Activated T-cell treated with anti-CD3 and anti-CD28 coated beads, Interleukin-2, amount 50 U/mL, for 24 hours (primary cell): ENCODE measurements at places on chromosomes 3 and 15.

- DNase-seq, result no peak
Measured at GRCh38 chr3:38829404-38829803, 13.4 kb upstream of the SCN10A start.

GRCh38 chr3:195352895-195353488 lies 82.0 kb upstream of the XXYLT1 start:
- no peak for DNase-seq

GRCh38 chr15:83435202-83435601 lies 11.9 kb upstream of the SH3GL3 start:
- no peak for DNase-seq

DNA sequence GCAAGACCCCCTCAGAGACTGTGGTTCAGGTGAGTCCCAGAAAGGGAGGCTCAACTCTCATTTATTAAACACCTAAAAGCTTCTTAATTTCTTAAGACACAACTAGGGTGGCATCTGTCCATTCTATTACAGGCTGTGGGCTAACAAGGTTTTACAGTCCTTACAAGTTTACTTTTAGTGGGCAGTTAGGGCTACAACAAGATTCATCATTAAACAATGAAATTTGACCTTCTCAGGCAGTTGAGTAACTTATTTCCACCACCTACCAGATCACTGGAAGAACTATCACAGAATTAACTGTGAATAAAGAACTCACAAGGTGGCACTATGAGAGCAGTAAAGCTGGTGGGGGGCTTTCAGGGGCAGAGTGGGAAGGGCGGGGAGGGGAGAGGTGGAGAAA lies 132.6 kb downstream of the PLD1 start:
- no peak for DNase-seq

DNA sequence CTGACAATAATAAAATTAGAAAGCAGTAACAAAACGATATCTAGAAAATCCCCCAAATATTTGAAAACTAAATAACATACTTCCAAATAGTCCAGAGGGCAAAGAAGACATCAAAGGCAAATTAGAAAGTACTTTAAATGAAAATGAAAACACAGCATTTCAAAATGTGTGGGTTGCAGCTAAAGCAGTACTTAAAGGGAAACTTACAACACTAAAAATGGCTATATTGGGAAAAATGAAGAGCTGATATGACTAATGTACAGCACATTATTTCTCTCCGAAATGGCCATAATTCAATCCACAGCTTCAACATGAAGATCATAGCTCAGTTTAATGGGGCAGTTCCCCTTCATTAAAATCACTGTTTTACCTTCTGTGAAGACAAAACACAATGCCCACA lies 71.9 kb downstream of the FBXL22 start:
- no peak for DNase-seq

DNA sequence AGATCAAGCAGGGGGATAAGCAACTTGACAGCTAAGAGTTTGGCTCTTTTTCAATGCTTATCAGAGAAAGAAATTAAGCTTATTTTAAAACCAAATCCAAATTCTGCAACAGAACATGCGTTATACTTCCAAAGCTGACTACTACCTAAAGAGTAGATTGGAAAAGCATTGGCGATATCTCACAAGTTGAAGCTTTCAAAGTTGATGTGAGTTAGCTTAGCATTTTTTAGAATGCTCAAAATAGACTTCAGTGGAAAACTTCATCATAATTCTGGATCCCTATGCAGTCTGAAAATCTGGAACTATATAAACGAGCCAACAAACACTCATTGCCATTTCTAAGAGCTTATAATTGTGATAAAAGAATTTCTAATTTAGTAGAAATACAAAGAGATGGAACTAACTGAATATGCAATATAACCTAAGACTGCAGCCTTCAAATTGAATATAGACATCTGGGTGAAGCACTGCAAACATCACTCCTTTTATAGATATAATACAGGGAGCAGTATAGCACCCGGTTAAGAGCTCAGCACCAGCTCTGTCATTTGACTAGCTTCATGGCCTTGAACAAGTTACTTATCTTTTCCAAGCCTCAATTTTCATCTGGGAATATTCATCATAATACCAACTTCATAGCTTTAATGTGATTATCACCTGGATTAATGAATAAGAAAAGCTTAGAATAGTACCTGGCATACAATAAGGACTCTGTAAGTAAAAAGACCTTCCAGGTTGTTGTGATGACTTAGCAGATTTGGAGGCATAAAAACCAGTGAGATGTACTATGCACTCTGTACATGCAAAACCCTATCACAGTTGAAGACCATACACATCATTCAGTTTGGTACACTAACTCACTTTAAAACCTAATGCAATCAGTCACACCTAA lies 242.7 kb upstream of the TTC14 start:
- DNase-seq, result no peak

- no peak for DNase-seq
Measured at GRCh38 chr3:31408720-31409119, 124.0 kb upstream of the STT3B start.

DNA sequence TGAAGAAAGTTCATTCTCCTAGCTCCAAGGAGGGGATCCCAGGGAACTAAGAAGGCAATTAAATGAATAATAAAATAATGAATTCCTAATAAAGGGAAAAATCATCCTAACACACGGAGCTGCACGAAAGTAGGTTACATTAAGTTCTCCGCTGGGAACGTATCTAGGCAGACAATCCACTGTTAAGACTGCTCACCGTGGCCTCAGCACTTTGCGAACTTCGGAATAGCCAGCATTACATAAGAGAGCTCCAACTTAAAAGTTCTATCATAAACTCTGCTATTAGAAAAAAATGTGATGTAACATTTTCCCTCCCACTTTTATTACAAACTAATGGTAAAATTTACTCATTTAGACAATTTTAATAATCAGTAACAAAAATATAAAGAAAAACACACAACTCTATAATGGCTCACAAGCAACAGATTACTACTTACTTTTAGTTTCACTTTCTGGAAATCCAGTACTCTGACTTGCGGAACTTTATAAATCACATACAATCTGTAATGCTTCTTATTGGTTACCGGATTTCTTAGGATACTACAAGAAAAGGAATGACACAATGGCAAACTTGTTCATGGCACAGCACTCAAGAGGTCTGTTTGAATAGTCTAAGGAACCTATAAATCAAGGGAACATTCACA lies 8.5 kb downstream of the SNRPA1 start:
- no peak for DNase-seq

DNA sequence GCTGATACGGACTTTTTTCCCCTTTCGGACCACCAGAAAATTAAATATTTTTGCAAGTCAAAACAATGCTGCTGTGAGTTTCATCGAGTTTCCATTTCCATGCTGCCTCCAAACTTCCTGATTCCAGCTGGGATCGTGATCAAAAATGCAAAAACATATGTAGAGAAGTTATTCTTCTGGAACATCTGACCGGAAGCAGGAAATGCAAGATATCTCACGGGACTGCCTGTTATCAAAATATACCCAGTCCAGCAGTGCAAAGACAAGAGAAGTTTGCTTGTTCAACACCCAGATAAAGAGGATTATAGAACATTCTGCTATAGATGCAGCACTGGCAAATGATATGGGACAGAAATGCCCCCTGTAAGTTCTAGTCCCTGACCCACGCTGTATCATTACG lies 726.7 kb upstream of the NR2F2 start:
- no peak for DNase-seq

- DNase-seq, result no peak
Measured at GRCh38 chr3:122533931-122534334, 19.2 kb upstream of the KPNA1 start.

GRCh38 chr3:146166415-146166821 lies 5.4 kb upstream of the PLOD2 start:
- no peak for DNase-seq

GRCh38 chr3:10753964-10754363 lies 62.1 kb upstream of the SLC6A11 start:
- DNase-seq, result peak; percentile 54

GRCh38 chr3:141335531-141336061 lies 32.7 kb upstream of the ZBTB38 start:
- no peak for DNase-seq

DNA sequence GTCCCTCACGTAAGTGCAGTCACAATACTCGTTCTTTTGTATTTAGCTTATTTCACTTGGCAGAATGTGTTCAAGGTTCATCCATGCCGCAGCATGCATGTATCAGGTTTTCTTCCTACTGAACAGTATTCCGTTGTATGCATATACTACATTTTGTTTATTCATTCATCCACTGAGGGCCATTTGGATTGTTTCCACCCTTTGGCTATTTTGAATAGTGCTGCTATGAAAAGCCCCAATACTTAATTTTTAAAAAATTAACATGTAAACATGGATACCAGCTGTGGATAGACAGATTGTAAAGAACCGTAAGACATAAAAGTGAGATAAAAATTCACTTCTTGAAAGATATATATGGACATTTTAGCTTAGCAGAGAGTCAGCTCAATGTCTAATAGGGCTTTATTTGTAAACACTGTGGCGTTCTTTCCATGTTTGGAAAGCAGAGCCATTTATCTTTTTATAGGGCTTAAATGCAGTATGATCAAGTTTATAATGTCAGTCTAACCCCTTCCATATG lies 115.9 kb downstream of the VPS8 start:
- no peak for DNase-seq

DNA sequence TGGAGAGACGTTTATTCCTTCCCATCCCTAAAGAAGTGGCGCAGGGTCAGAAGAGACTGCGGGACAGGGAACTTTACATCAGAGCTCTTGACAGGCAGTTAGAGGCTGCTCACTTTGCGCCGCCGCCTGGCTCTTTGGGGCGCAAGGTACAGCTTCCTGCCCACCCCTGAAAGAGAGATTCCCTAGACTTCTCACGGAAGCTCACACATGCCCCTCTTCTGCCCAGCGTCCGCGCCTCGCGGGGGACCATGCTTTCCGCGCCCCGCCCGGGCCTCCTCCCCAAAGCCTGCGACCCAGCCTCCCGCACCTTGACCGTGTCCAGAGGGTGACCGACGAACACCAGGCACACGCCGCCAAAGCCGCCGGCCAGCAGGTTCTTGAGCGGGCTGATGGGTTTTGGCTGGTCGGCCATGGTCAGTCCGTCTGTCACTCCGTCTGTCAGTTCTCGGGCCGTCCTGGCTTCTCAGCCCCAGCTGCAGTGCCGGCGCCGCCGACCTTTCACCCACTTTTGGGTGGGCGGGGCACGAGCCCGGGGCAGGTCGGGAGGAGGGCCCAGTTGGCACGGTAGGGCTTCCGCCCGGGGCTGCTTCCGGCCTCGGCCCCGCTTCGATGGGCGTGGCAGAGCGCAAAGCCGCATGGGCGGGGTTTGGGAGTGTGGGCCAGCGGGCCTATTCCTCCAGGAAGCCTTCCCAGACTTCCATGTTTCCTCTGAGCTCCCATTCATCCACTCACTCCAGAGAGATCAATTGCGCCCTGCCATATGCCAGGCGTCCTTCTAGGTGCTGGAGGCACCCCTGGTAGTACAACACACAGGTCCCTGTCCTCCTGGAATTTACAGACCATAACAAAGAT lies at the start of gene SLC25A20:
SLC25A20 (minus strand) TSS at position 500 of the 852 bp plus-strand sequence; CDS start at position 412, 88 bp downstream.
- peak; percentile 94 for DNase-seq

DNA sequence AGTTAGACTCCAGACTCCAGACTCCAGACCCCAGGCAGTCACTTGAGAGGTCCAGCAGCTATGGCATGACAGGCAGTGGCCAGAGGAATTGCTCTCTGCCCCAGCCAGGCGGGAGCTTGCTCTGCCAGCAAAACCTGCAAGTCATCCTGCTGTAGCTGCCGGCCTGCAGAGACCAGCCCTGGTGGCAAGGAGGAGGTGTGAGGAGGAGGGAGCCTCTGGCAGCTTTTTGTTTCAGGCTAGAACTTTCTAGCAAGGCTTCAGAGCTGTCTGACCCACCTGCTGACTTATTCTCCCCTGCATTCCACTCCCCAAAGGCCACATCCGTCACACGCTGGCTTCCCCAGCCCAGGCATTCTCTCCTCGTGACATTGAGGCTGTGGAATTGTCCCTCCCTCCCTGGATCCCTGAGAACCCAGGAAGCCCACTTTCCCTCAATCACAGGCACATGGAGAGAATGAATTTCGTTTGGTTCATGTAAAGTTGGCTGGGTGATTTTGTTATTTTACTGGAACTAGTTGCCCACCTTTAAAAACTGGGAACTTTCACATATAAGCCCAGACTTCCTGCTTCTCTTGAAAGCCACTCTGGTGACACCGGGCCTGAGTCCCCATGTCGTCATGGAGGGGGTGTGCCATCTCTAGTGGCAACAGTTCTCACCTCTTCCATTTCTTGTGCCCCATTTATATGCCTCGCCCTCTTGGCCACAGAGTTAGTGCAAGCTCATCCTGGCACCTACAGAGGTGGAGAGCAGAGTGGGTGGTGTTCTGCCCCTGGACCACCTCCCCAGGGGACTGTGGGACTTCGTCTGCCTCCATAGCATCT lies 82.7 kb downstream of the ABHD5 start:
- peak; percentile 34 for DNase-seq

DNA sequence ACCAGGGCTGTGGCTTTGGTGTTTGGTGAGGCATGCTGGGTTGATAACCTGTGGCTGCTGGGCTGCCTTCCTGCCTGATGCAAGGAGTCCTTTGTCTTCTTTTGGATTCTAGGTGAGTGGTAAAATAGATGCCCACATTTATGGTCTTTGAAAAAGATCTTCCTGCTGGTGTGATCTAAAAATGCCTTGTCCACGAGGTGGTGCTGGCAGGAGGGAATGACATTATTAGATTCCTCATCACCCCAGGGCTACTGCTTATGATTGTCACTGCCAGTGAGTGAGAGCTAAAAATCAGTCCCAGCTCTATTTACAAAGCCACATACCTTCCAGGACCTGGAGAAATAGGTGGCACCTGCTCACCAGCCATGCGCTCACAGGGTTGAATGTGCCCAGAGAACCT lies 355.5 kb upstream of the ROPN1 start:
- no peak for DNase-seq

GRCh38 chr15:52408823-52409222 lies 113.2 kb upstream of the MYO5C start:
- DNase-seq, result no peak

DNA sequence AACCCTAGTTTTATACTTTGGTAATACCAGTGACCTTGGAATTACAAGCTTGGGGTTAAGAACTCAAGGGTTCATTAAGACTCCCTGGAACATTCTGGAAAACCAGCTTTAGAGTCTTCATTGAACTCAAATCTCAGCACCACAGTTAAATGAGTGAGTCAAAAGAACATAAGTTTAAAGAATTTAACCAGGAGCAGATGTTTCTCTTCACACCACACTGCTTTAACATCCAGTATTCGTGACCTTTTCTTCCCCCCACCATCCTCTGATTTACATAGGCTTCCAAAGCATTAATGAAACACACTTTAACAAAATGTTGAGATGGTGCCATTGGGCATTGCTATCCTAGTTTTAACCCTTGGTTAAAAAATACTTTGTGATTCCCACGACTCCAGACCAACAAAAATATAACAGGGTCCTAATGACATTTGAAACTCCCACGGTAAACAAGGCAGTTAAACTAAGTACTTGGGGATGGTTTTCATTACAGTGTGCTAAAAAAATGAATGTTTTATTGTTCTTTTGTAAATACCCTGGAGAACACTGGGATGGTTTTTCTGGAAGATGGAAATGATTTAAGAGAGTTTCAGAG lies 123.9 kb downstream of the OXNAD1 start:
- DNase-seq, result no peak

GRCh38 chr15:29071232-29071881 lies 185.6 kb downstream of the APBA2 start:
- no peak for DNase-seq

GRCh38 chr15:79366691-79367090 lies 55.8 kb downstream of the TMED3 start:
- DNase-seq, result no peak
